Vagina (tissue), 2 donors: ENCODE measurements at places on chromosomes 11 and 22.

- no peak for DNase-seq
These were observed 1.3 kb upstream of the NDUFC2 start for GRCh38 chr11:78080818-78081495.

GRCh38 chr22:40407021-40407761 lies 36.8 kb downstream of the SGSM3 start:
- DNase-seq = peak; percentile 80

GRCh38 chr22:46935506-46936377 lies 173.3 kb downstream of the TBC1D22A start:
- no peak for DNase-seq

- no peak for DNase-seq
These were observed 2413.8 kb upstream of the RAG2 start for GRCh38 chr11:39011797-39012196.
